Heart right ventricle (tissue), 16 donors: ENCODE measurements at places on chromosomes 7 and 10. TPM values are rescaled to one million over a fixed set of nuclear protein-coding genes. Genes with fewer than 3 reads are reported as not detected.

DNA sequence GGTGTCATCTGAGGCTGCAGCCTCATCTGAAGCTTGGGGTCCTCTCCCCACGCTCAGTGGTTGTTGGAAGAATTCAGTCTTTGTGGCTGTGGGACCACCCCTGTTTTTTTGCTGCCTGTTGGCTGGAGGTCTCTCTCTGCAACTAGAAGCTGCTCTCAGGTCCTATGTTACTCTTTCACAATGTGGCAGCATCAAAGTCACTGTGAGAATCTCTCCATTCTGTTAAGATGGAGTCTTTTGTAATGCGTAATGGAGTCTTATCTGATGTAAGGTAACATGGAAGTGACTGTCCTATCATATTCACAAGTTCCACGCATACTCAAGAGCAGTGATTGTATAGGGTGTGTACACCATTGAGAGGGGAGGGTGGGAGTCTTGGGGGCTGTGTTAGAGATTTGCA, 24.9 kb downstream of the TSPAN13 start:
- H3K4me3 ChIP-seq: no peak overlapping the region
- no peaks in the 10 kb centered on the region for H3K27me3 ChIP-seq
- no peak for DNase-seq
- peaks cover 7% of the 10 kb centered on the region for H3K36me3 ChIP-seq
- H3K27ac ChIP-seq: no peak overlapping the region
- H3K4me1 ChIP-seq: no peaks in the 10 kb centered on the region

DNA sequence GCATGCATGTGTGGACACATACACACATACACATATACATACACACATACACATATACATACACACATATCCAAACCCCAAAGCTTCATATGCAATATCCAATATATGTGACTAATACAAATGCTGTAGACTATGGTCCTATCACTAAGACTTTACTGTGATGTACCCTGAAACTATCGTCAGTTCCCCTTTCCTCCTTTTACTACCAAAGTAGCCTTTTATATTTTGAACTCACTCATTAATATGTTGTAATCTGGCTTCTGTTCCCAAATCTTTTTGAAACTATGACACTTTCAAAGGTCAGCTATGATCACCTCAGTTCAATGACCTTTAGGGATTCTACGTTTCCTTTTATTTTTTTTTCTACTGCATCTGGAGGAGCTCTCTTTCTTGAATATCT, 64.8 kb upstream of the TFEC start:
- no peaks in the 10 kb centered on the region for H3K27me3 ChIP-seq
- DNase-seq: no peak
- H3K27ac ChIP-seq: no peak overlapping the region
- no peak overlapping the region for H3K4me3 ChIP-seq

- H3K4me3 ChIP-seq: peak overlapping the region; percentile 7
- no peaks in the 10 kb centered on the region for H3K36me3 ChIP-seq
- peaks cover 98% of the 10 kb centered on the region for H3K27me3 ChIP-seq
- no peak for DNase-seq
Measured at GRCh38 chr7:27112955-27113949, 10.8 kb upstream of the HOXA2 start.

DNA sequence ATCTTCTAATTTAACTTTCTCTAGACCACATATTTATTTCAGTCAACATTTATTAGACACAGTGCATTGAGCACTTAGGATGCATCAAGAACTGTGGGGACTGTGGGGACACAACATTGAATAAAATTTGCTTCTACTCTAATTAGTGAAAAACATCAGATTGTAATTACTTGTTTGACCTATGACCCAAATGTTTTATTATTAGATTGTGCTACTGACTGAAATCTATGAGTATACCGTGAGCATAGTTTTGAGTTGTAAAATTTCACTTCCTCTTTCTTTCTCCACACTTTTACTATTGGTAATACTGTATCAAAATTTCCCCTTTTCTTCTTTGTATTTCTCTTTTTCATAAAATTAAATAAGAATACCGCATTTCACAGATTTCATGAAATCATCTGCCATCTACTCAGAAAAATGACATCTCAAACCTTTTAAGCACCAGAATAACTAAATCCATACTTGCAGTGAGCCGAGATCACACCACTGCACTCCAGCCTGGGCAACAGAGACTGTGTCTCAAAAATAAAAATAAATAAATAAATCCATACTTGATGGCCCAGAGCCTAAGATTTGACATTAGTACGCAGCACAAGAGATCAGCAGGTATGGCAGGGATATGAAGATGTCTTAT, 25.4 kb upstream of the INPP5F start:
- H3K4me3 ChIP-seq: no peak overlapping the region
- no peaks in the 10 kb centered on the region for H3K27me3 ChIP-seq
- DNase-seq: no peak
- H3K4me1 ChIP-seq: no peaks in the 10 kb centered on the region
- no peaks in the 10 kb centered on the region for H3K36me3 ChIP-seq
- H3K27ac ChIP-seq: no peak overlapping the region

GRCh38 chr10:96576277-96576980, 10.4 kb downstream of the TM9SF3 start:
- H3K27ac ChIP-seq: no peak overlapping the region
- no peak overlapping the region for H3K4me3 ChIP-seq
- H3K27me3 ChIP-seq: no peaks in the 10 kb centered on the region
- H3K4me1 ChIP-seq: no peaks in the 10 kb centered on the region
- H3K36me3 ChIP-seq: no peaks in the 10 kb centered on the region

The CYP3A5 gene
- not detected for total RNA-seq

The ARL4A gene
- 11.5 TPM for total RNA-seq

The CDHR3 gene
- 1.5 TPM for total RNA-seq

The THSD7A gene
- 3.1 TPM for total RNA-seq

The GHRHR gene
- total RNA-seq: not detected
